ENCODE measurements at places on chromosomes 7 and 10. TPM values are rescaled to one million over a fixed set of nuclear protein-coding genes. Genes with fewer than 3 reads are reported as not detected.

The UCN3 gene
- not detected for total RNA-seq

The GDF2 gene
- total RNA-seq, result not detected

The HOXA11 gene
- not detected for total RNA-seq

The PTPRE gene
- total RNA-seq, result 16.3 TPM

The C1QL3 gene
- not detected for total RNA-seq

The SEMA3A gene
- total RNA-seq, result 193 TPM

The SNX10 gene
- not detected for total RNA-seq

The BET1 gene
- 30.8 TPM for total RNA-seq

The CYP2C18 gene
- total RNA-seq, result not detected

The CPA4 gene
- total RNA-seq, result 6.8 TPM

Data from hair follicle dermal papilla cell (primary cell).